ENCODE measurements at places on chromosomes 1 and 21. TPM values are rescaled to one million over a fixed set of nuclear protein-coding genes. Genes with fewer than 3 reads are reported as not detected.

DNA sequence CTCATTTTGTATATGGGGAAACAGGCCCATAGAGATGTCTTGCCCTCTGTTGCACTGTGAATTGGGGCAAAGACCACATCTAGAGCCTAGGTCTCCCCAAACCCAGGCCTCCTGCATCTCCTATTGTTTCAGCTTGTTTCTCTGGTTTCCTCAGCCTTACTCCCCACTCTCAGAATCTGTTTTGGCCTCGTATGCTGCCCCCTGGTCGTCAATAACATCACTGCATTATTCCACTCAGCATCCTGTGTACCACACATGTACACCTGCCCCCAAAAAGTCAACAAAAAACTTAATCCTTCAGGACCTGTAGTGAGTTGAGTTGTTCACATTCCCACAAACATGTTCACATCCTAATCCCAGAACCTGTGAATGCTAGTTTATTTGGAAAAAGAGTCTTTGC lies 184.8 kb downstream of the BRINP2 start:
- H3K27me3 ChIP-seq, result peaks cover 2% of the 10 kb centered on the region
- H3K27ac ChIP-seq, result no peak overlapping the region
- DNase-seq, result no peak

DNA sequence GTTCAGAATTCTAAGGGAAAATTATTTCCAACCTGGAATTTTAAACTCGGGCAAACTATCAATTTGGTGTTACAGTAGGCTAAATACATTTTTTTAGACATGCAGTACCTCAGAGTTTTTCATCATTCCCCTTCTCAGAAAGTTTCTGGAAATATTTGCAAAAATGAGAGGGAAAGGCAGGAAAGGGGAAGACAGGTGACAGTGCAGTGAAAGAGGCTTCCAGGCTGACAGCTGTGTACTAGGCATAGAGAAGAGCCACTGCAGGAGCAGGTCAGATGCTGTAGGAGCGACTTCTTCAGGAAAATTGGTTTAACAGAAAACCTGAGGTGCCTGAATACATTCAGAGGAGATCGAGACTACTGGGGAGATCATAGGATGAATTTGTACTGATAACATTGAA lies 19.9 kb downstream of the CERS2 start:
- DNase-seq, result no peak
- H3K4me3 ChIP-seq, result no peak overlapping the region
- H3K27me3 ChIP-seq, result no peaks in the 10 kb centered on the region
- H3K36me3 ChIP-seq, result peaks cover 47% of the 10 kb centered on the region

GRCh38 chr1:185284533-185285276 lies 32.3 kb downstream of the IVNS1ABP start:
- H3K36me3 ChIP-seq, result peaks cover 9% of the 10 kb centered on the region
- DNase-seq, result peak; percentile 26
- H3K4me3 ChIP-seq, result no peak overlapping the region
- H3K27me3 ChIP-seq, result no peaks in the 10 kb centered on the region

DNA sequence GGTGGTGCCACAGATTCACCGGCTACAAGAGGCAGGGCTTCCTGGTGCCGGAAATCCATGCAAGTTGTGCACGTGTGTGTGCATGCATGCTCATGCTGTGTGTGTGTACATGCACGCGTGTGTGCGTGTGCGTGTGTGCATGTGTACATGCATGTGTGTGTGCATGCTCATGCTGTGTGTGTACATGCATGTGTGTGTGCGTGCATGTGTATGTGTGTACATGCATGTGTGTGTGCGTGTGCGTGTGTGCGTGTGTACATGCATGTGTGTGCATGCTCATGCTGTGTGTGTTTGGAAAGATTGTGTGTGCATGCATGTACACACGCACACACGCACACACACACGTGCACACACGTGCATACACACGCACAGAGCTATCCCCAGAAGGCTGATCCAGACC lies 48.9 kb downstream of the PRDM16 start:
- no peaks in the 10 kb centered on the region for H3K27me3 ChIP-seq
- no peaks in the 10 kb centered on the region for H3K36me3 ChIP-seq
- no peak overlapping the region for H3K4me3 ChIP-seq
- no peak for DNase-seq

DNA sequence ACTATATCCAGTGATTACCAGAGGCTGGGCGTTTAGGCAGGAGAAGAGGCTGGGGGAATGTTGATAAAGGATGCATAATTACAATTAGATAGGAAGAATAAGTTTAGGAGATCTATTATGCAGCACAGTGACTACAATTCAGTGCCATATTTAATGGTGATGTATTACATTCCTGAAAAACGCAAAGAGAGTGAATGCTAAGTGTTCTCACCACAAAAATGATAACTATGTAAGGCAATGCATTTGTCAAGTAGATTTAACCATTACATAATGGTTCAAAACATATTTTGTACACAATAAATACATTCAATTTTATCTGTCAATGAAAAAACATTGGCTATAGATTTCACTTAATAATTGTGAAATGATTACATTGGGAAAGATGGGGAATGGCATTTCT lies 548.9 kb downstream of the NUF2 start:
- no peaks in the 10 kb centered on the region for H3K27me3 ChIP-seq
- no peak for DNase-seq
- H3K4me1 ChIP-seq, result no peaks in the 10 kb centered on the region

GRCh38 chr1:220294846-220295301 lies 22.6 kb upstream of the RAB3GAP2 start:
- no peaks in the 10 kb centered on the region for H3K36me3 ChIP-seq
- H3K27ac ChIP-seq, result no peak overlapping the region
- no peak for DNase-seq
- peaks cover 8% of the 10 kb centered on the region for H3K27me3 ChIP-seq

- peaks cover 32% of the 10 kb centered on the region for H3K36me3 ChIP-seq
- H3K27ac ChIP-seq, result no peak overlapping the region
- no peaks in the 10 kb centered on the region for H3K27me3 ChIP-seq
- DNase-seq, result no peak
Observed at GRCh38 chr1:52518962-52519361, 33.9 kb downstream of the TUT4 start.

GRCh38 chr1:17342014-17342441 lies 30.0 kb upstream of the PADI6 start:
- H3K27me3 ChIP-seq, result peaks cover 2% of the 10 kb centered on the region
- DNase-seq, result no peak
- H3K4me3 ChIP-seq, result no peak overlapping the region
- no peak overlapping the region for H3K27ac ChIP-seq
- H3K36me3 ChIP-seq, result no peaks in the 10 kb centered on the region

- no peak overlapping the region for H3K27ac ChIP-seq
- peak; percentile 78 for DNase-seq
- H3K4me3 ChIP-seq, result no peak overlapping the region
- H3K4me1 ChIP-seq, result no peaks in the 10 kb centered on the region
- H3K36me3 ChIP-seq, result no peaks in the 10 kb centered on the region
Observed at GRCh38 chr1:165369255-165369848, 12.8 kb upstream of the LMX1A start.

DNA sequence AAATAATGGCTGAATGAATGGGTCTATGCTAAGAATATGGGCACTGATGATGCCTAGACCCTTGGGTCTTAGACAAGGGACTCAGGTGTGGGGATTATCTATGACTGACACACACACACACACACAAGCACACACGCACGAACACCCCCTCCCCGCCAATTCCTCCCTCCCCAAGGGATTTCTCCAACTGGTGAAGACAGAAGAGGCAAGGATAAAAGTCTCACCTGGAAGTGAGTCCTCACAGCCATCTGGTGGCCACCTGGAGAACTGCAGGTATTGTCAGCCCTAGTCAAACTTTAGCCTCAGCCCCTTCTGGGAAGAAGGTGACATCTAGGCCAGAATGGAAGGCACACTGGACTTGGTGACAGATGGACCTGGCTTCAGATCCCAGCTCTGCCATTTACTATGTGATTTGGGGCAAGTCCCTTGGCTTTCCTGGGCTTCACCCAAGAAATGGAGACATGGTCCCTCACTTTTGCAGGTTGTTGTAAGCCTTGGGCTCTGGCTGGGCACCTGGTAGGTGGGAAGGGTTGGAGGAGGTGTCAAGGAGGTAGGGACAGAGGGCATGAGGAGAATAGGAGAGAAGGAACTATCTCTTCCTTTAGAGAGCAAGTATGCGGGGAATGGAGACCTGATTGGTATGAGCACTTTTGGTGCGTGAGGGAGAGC lies 4.0 kb upstream of the GPR3 start:
- peaks cover 12% of the 10 kb centered on the region for H3K4me1 ChIP-seq
- H3K36me3 ChIP-seq, result no peaks in the 10 kb centered on the region
- H3K27me3 ChIP-seq, result no peaks in the 10 kb centered on the region

- no peak for DNase-seq
- H3K4me3 ChIP-seq, result no peak overlapping the region
- H3K4me1 ChIP-seq, result no peaks in the 10 kb centered on the region
- H3K27ac ChIP-seq, result no peak overlapping the region
- H3K36me3 ChIP-seq, result no peaks in the 10 kb centered on the region
Observed at GRCh38 chr1:213326281-213327016, 275.4 kb downstream of the RPS6KC1 start.

Gene OSCP1
- 2.8 TPM for total RNA-seq

Gene HES5
- total RNA-seq, result 0.14 TPM

Gene TFF3
- total RNA-seq, result not detected

Gene SLC30A2
- not detected for total RNA-seq

Data from activated CD4-positive, alpha-beta T cell treated with anti-CD3 and anti-CD28 coated beads for 36 hours (primary cell).